NCI-H1417 treated with DMSO at 0.1 percent for 48 hours (cell line): ENCODE measurements at places on chromosomes 1 and 21.

GRCh38 chr1:185208626-185209180, 51.7 kb downstream of the SWT1 start:
- no peak for DNase-seq

DNA sequence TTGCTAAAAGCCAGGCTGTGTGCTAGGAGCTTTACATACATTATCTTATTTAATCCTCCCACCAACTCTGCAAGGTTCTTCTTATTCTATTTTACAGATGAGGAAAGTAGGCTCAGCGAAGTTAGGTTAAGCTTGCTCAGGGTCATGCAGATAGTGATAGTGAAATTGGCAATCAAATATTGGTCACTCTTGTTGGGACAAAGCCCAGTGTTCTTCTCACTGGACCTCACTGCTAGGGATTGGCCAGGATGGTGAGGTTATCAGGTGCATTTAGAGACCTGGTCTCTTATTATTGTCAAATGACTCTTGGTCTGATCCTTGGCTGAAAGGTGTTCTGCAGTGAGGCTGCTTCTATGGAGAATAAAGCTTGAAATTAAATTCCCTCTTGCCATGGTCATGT, 145.1 kb downstream of the CNIH3 start:
- no peak for DNase-seq

- no peak for DNase-seq
These were observed 115.4 kb downstream of the DMRTB1 start for GRCh38 chr1:53574621-53575020.

DNA sequence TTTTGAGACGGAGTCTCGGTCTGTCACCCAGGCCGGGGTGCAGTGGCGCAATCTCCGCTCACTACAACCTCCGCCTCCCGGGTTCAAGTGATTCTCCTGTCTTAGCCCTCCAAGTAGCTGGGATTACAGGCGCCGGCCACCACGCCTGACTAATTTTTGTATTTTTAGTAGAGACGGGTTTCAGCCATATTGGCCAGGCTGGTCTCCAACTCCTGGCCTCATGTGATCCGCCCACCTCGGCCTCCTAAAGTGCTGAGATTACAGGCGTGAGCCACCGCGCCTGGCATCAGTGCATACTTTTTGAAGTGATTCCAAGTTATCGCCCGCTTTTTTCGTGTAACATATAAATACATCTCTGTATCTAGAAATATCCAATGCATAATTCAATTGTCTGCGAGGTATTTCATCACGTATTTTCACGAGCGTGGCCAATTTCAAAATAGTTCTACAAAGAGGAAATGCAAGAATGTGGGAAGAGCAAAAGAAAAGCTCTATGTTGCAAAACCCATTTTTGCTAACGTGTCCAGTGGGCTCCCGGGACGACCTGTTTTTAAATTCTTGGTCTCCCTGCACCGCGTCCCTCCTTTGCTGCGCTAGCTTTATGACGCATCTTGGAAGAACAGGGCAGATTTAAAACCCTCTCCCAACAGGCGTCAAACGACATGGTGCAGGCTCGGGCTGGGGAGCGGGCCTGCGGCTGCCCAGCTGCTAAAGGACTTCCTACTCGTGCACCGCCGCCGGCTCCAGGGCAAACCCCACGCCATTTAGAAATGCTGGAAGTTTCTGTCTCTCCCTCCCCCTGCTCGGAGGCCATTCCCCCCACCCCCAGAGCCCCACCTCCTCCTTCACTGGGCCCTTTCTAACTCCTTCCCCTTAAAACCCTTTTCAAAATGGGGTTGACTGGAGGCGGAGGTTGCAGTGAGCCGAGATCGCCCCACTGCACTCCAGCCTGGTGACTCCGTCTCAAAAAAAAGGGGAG, 923 bp upstream of the IFNGR2 start:
- DNase-seq, result no peak

DNA sequence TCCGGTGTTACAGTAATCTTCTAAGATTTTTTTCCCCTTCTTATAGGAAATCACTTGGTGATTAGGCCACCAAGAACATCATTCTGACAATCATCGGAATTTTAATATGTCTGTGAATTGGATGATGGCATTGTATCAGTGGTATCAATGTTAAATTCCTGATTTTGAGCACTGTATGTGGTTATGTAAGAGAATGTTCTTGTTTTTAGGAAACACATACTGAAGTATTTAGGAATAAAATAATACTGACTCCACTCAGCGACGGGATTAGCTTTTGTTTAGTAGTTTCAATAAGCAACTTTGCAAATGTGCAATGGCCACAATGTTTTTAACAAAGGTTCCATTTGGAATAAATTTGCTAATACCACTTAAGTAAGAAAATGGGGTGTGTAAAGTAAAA, 30.6 kb downstream of the COL6A1 start:
- no peak for DNase-seq

GRCh38 chr1:160351629-160352028, 8.4 kb downstream of the NCSTN start:
- DNase-seq, result no peak

GRCh38 chr1:218266356-218266755, 18.7 kb upstream of the RRP15 start:
- no peak for DNase-seq

DNA sequence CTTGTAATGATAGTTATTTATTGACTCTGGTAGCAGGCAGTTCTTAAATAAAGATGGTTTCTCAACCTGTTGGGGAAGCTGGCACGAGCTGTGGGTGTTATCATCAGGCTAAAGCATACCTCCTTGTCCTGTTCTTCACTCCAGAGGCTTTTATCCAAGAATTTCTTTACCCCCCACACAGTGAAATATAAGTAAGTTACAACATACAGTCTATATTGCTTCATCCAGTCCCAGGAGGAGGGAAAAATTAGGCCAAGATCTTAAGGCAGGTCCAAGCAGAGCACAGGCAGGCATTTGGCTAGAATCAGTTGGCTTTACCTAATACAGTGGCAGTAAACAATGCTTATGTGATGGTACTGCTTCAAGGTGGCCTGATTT, 6.3 kb downstream of the TMEM81 start:
- DNase-seq, result no peak

- no peak for DNase-seq
These were observed 85.6 kb downstream of the FAM78B start for GRCh38 chr1:166080967-166081870.

DNA sequence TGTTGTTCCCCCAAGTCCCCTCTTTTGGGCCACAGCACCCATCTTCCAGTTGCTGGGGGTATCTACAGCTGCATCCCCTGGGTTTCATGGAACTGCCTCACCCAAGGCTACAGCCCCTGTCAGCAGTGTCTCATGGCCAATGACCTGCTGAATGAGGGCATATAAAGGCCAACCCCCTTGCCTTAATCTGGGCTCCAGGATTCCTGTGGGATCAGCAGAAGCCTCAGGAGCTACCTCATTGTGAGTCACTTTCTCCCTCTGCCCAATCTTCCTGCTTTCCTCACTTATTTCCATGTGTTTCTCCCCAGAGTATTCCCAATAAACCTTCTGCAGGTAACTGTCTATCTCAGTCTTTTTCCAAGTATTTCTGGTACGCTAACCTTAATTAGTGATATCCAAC, 37.3 kb upstream of the SYT14 start:
- no peak for DNase-seq

DNA sequence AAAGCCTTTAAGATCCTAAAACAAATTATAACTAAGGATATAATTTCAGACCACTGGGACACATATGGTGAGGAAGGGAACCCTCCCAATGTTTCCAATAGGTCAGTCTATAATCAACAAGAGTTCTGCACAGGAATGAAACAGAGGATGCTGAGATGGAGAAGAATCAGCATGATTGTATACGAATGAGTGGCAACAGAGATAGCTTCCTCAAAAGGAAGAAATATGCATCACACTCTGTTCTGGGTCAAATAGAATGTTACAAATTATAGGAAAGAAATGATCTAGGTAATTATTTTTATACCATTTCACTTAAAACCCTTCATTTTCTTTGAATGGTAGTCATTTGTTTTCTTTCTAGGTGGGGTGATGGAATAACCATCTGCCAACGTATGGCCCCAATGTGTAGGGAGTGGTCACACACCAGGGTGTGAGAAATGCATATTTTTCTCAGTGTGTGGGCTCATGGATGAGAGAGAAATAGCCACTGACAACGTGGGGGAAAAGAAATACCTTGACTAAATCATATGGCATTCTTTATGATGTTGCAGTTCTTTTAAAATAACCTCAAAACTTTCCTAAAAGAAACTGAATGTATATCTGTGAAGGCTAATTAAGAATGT, 104.6 kb upstream of the IVNS1ABP start:
- DNase-seq, result no peak

DNA sequence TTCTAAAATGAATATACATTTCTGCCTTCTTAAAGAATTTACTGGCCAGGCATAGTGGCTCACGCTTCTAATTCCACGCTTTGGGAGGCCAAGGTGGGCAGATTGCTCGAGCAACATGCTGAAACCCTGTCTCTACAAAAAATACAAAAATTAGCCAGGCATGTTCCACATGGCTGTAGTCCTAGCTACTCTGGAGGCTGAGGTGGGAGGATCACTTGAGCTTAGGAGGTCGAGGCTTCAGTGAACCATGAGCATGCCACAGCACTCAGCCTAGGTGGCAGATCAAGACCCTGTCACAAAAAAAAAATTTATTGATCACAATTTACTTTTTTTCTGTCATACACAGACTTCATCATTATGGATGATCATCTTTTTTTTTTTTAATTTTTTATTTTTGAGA, 11.5 kb downstream of the CDC14A start:
- DNase-seq, result no peak

GRCh38 chr1:66207484-66207883, 326.5 kb upstream of the SGIP1 start:
- DNase-seq, result peak; percentile 12
